GM06990 (cell line): ENCODE measurements at places on chromosomes 13 and 19.

- no peak for DNase-seq
Measured at GRCh38 chr19:46213156-46213555, 16.4 kb upstream of the IGFL1 start.

- no peak for DNase-seq
Measured at GRCh38 chr13:38350114-38350617, 515 bp downstream of the UFM1 start.

DNA sequence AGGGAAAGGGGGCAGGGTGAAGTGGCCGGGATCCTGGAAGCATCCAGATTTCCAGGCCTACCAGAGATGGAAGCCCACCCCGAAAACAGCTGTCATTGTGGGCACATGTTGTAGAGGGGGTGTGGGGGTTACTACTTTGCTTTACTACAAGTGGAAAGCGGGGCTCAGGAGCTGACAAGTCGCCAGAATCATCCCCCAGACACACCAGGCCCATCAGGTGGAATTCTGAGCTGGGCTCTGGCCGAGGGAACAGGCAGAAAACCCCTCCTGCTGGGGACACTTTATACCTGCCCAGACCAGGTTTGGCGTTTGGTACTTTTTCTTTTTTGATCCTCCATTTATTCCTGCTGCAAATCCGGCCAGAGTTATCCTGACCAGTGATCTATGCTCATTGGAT, 3.8 kb downstream of the CDX2 start:
- no peak for DNase-seq

DNA sequence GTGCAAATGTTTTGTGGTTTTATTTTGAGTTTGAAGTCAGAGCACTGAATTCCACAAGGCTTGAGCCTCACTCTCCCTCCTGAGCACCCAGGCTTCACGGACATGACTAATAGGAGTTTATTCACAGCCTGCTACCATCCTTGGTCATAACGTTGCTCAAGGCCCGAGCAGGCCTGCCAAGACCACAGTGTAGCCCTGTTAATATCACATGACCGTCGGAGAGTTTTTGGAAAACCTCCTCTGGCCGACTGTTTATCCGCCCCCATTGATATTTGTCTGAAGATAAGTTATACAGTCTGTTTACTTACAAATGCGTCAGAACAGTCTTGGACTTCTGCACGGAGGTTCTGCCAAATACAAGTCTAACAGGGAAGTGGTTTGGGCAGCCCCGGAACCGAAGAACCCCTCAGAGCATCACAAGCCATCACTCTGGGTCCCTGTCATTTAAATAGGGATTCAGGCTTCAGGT, 89.9 kb downstream of the COL4A2 start:
- DNase-seq = no peak
